ENCODE measurements at places on chromosomes 5 and 9.

- no peak for DNase-seq
These were observed 63.4 kb upstream of the PALM2AKAP2 start for GRCh38 chr9:109716631-109717030.

DNA sequence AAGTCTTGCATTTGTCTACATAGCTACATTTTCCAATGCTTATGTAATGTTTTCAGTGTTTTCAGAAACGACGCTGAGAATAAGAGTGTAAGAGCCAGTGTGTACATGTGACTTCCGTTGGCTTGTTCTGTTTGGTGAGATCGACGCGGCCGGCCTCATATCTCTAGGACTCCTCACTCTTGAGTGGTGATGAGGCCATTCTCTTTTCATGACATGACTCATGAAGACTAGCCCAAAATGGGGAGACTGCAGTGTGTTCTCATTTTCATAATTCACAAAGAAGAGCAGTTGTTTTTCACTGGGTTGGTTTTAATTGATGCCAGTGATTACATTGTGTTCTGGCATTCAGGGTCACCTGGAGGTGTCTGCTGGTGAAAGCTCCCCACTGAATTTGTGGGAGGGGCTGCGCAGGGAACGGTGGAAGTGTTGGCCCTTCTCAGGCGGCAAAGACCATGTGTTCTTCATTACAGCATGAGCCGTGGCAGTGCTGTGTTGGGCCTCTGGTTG, 131.5 kb upstream of the OTULINL start:
- DNase-seq, result peak; percentile 92

DNA sequence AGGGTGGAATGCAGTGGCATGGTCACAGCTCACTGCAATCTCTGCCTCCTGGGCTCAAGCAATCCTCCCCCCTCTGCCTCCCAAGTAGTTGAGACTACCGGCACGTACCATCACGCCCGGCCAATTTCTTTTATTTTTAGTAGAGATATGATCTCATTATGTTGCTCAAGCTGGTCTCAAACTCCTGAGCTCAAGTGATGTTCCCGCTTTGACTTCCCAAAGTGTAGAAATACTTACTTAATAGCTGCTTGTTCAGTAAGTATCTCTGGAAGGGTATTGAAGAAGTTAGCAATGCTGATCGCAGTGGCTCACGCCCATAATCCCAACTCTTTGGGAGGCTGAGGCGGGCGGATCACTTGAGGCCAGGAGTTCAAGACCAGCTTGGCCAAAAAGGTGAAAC, 35.7 kb upstream of the PLIN2 start:
- DNase-seq, result no peak

DNA sequence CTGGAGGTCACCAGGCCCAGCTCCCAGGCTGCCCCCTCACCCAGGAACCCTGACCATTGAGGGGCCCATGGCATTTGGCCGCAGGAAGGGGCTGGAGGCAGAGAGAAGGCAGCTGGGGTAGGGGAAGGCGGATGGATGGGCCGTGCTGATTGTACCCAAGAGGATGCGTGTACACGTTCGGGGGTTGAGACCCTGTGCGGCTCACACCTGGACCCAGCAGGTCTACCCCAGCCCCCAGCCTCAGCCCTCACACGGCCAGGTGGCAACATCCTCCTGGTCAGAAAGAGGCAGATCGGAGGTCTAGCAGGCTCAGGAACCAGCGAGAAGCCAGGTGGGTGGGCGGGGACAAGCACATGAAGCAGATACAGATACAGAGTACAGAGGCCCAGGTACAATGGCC, 33.7 kb downstream of the NACC2 start:
- no peak for DNase-seq

DNA sequence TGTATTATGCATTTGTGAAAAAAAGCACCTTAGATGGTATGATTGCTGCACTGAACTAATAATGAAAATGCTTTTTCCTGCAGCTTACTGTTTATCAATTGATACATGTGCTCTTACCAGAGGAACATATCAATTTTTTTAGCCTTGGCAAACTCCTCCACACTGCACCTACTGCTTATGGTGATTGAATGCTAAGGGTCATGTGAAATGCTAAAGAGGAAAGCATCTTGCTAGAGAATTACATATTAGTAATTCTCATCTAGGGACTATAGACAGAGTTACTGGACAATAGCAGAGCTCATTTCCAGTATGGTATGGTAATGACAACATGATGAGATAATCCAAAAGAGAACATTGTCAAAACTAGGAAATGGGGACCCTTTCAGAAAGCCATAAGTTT, 817.1 kb downstream of the CDH12 start:
- no peak for DNase-seq

- DNase-seq, result no peak
These were observed 736.0 kb upstream of the ARRDC3 start for GRCh38 chr5:92119110-92119509.

- no peak for DNase-seq
These were observed 67.8 kb downstream of the CAMSAP1 start for GRCh38 chr9:135839516-135839915.

GRCh38 chr5:155295111-155295510, 281.6 kb downstream of the KIF4B start:
- no peak for DNase-seq

GRCh38 chr9:4174546-4175175, 125.2 kb downstream of the GLIS3 start:
- no peak for DNase-seq

DNA sequence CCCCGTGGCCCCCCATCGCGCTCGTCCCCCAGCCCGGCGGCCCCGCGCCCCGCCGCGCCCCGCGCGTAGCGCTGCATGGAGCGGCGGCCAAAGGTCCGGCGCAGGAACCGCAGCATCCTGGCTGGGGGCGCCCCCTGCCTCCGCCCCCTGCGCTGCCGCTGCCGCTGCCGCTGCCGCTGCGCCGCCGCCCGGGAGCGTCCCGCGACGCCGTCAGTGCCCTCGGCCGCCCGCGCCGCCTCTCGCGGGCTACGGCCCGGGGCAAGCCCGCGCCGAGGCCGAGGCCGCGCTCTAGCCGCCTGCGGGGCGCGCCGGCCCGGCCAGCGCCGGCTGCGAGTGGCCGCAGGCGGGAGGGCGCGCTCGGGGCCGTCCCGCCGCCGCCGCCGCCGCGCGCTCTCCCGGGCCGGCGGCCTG, 523 bp downstream of the EPB41L4B start:
- peak; percentile 47 for DNase-seq

- DNase-seq, result peak; percentile 83
These were observed 164.0 kb downstream of the TTC39B start for GRCh38 chr9:15142878-15143534.

DNA sequence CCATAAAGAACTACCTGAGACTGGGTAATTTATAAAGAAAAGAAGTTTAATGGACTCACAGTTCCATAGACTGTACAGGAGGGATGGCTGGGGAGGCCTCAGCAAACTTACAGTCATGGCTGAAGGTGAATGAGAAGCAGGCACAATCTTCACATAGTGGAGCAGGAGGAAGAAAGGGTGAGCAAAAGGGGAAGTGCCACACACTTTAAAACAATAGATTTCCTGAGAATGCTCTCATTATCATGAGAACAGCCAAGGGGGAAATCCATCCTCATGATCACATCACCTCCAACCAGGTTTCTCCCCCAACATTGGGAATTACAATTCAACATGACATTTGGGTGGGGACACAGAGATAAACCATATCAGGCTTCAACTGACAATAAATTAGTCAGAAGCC, 664.9 kb downstream of the TAF11L14 start:
- DNase-seq, result no peak

DNA sequence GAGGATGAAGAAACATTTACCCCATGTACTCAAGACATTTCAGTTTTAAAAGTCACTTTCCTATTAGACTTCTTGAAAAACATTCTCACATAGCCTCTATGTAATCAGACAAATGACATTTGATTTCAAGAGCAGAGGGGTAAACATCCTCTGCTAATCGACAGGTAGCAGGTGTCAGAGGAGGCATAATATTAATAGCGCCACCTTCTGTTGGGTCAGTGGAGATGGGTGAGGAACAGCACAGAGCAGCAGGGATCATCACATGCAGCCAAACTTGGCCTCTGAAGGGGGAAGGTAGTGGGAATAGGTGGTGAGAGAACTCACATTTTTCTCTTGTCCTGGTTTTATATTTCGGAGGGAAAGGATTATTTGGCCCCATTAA, 3.3 kb upstream of the LSM11 start:
- peak; percentile 38 for DNase-seq

DNA sequence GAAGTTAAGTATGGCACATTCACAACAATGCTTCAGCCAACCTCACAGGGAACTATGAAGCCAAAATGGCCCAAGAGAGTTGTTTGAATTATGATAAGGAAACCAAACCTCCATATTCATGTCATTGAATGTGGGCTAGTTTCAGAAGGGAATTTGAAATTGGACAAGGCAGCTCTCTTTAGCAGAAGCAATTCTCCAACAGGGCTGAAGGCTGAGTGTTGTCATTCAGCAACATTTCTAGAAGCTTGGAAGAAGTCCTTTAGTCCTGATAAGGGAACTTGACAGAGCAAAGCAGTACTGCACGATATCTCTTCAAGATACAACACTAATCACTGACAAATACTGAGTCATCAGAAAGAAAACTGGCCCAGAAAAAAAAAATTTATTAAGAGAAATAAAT, 115.4 kb downstream of the SLC25A46 start:
- no peak for DNase-seq

GRCh38 chr5:111953351-111954127, 196.5 kb upstream of the NREP start:
- DNase-seq, result peak; percentile 78

DNA sequence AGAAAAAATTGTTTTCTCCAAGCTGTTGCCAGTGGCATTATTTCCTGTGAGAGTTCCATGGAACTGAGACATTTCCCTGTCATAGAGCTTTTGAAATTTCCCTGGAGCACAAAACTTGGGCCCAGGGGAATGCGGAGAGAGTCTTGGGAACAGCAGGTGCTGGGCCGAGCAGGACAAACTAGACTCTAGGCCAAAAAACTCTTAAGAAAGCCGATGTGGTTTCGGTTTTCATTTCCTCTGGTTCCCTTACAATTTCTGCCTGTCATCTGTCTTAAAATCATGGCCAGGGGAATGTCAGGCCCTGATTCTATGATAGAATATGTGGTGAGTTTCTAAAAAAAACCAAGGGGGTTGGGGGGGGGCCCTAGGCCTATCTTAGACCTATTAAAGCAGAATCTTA, 4.6 kb downstream of the SLC35A4 start:
- no peak for DNase-seq

- DNase-seq, result no peak
These were observed 151.5 kb upstream of the SMC2 start for GRCh38 chr9:103942651-103943050.

- DNase-seq, result no peak
These were observed 390.3 kb upstream of the MEF2C start for GRCh38 chr5:89273289-89273688.

- DNase-seq, result peak; percentile 68
These were observed 833 bp downstream of the ANKHD1 start for GRCh38 chr5:140402258-140403074.

DNA sequence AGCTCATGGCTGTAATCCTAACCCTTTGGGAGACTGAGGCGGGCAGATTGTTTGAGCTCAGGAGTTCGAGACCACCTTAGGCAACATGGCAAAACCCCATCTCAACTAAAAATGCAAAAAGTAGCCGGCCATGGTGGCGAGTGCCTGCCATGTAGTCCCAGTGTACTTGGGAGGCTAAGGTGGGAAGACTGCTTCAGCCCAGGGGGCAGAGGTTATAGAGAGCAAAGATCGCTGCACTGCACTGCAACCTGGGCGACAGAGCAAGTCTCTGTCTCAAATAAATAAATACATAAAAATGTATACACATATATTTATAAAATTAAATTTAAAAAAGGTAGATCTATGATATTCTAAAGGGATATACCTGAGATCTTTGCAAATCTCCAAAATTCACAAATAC, 19.4 kb downstream of the ZBTB5 start:
- DNase-seq, result no peak

- no peak for DNase-seq
These were observed 242.7 kb downstream of the DEPDC1B start for GRCh38 chr5:60457233-60457632.

GRCh38 chr9:137705906-137706305, 87.1 kb downstream of the EHMT1 start:
- no peak for DNase-seq

- peak; percentile 74 for DNase-seq
These were observed 5.1 kb downstream of the TLN1 start for GRCh38 chr9:35726931-35727330.

All from adipocyte (in vitro differentiated cells).